ENCODE measurements at places on chromosomes 12 and 14. TPM values are rescaled to one million over a fixed set of nuclear protein-coding genes. Genes with fewer than 3 reads are reported as not detected.

Gene KLRC3
- total RNA-seq, result 0.37 TPM

Gene EFCAB11
- total RNA-seq, result 11.8 TPM

Gene PPFIA2
- 0.55 TPM for total RNA-seq

Gene FAM234B
- total RNA-seq, result 4.3 TPM

Gene DACT1
- 0.44 TPM for total RNA-seq

Gene NKX2-1
- not detected for total RNA-seq

Gene OTOGL
- total RNA-seq, result not detected

Gene AP5M1
- 9.7 TPM for total RNA-seq

Gene AQP2
- total RNA-seq, result not detected

Gene CBLN3
- 1.4 TPM for total RNA-seq

Gene COX8C
- total RNA-seq, result not detected

Gene TAS2R30
- not detected for total RNA-seq

Gene ANGEL1
- 7.3 TPM for total RNA-seq

Gene PLEKHA5
- 7.5 TPM for total RNA-seq

Gene APOLD1
- total RNA-seq, result 0.25 TPM

Gene MYH6
- total RNA-seq, result not detected

Gene LPAR5
- 0.47 TPM for total RNA-seq

Gene PLCZ1
- total RNA-seq, result not detected

Gene DGLUCY
- total RNA-seq, result 15.9 TPM

Gene SMCO3
- total RNA-seq, result not detected

Gene OR6C68
- not detected for total RNA-seq

Gene SERPINA5
- 0.33 TPM for total RNA-seq

Gene CD163L1
- total RNA-seq, result 0.53 TPM

Gene PDE3A
- total RNA-seq, result 3.9 TPM

Gene REC8
- total RNA-seq, result 5.5 TPM

Gene SLC38A4
- total RNA-seq, result not detected

Data from A549 treated with RU486 at 1 μM for 4 hours (cell line).